Activated T-cell treated with anti-CD3 and anti-CD28 coated beads, Interleukin-2, amount 50 U/mL, for 72 hours (primary cell): ENCODE measurements at places on chromosomes 13 and 19.

DNA sequence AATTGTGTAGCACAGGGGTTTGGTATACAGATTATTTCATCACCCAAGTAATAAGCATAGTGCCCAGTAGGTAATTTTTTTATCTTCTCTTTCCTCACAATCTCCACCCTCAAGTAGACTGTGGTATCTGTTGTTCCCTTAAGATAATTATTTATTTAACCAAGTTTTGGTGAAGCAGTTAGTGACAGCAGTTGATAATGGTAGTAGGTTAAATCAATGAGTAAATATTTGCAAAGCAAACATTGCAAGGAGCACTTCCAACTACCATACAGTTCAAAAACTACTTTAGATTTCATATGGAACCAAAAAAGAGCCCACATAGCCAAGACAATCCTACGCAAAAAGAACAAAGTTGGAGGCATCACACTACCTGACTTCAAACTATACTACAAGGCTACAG, 291.8 kb downstream of the KCTD12 start:
- DNase-seq = no peak
- H3K4me3 ChIP-seq = no peak overlapping the region
- no peak overlapping the region for H3K27ac ChIP-seq
- H3K4me1 ChIP-seq = no peaks in the 10 kb centered on the region
- H3K36me3 ChIP-seq = no peaks in the 10 kb centered on the region

DNA sequence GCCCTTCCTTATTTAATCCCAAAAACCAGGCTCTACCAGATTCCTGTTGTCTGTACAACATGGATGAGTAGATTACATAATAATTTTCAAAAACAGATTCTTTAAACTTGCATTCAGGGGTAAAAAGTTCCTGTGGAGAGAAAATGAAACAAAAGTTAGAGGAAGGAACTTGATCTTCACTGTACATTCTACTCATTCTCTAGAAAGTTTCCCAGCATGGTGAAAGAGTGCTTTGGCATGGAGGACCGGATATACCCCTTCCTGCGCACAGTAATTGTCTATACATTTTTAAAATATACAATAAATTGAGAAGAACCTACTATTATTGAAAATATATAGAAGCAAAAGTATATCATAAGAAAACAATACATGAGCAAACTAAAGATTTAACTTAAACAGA, 274.2 kb downstream of the ITGBL1 start:
- no peaks in the 10 kb centered on the region for H3K4me1 ChIP-seq
- no peak overlapping the region for H3K27ac ChIP-seq
- H3K36me3 ChIP-seq = no peaks in the 10 kb centered on the region
- H3K4me3 ChIP-seq = no peak overlapping the region

- H3K36me3 ChIP-seq = peaks cover 4% of the 10 kb centered on the region
- DNase-seq = no peak
- H3K27me3 ChIP-seq = no peaks in the 10 kb centered on the region
- H3K4me1 ChIP-seq = peaks cover 20% of the 10 kb centered on the region
Measured at GRCh38 chr19:58352760-58353671, at the start of gene A1BG. A1BG (minus strand) TSS chr19:58353492; CDS start chr19:58353437, 55 bp downstream.

DNA sequence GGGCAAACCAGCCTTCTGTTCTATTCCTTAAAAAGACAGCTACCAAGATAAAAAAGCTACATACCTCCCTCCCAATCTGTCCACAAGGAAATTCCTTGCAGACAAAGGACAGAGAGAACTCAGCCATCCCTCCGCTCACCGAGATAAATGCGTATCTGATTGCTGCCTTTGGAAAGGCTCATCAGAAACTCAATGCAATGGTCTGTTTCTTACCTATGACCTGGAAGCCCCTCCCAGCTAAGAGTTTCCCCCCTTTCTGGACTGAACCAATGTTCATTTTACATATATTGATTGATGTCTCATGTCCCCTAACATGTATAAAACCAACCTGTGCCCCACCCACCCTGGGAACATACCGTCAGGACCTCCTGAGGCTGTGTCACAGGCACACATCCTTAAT, 11.6 kb downstream of the BTBD2 start:
- no peaks in the 10 kb centered on the region for H3K36me3 ChIP-seq
- H3K27me3 ChIP-seq = no peaks in the 10 kb centered on the region
- H3K4me1 ChIP-seq = no peaks in the 10 kb centered on the region
- DNase-seq = no peak
- no peak overlapping the region for H3K27ac ChIP-seq
- no peak overlapping the region for H3K4me3 ChIP-seq

- H3K36me3 ChIP-seq = peaks cover 8% of the 10 kb centered on the region
- H3K27me3 ChIP-seq = no peaks in the 10 kb centered on the region
- peaks cover 83% of the 10 kb centered on the region for H3K4me1 ChIP-seq
- peak overlapping the region; percentile 64 for H3K27ac ChIP-seq
- no peak overlapping the region for H3K4me3 ChIP-seq
Measured at GRCh38 chr13:99261059-99261458, 2.9 kb upstream of the GPR18 start.

- DNase-seq = no peak
- H3K4me1 ChIP-seq = peaks cover 14% of the 10 kb centered on the region
- H3K27me3 ChIP-seq = peaks cover 9% of the 10 kb centered on the region
- H3K4me3 ChIP-seq = no peak overlapping the region
Measured at GRCh38 chr13:51539887-51540286, 44.4 kb upstream of the WDFY2 start.

DNA sequence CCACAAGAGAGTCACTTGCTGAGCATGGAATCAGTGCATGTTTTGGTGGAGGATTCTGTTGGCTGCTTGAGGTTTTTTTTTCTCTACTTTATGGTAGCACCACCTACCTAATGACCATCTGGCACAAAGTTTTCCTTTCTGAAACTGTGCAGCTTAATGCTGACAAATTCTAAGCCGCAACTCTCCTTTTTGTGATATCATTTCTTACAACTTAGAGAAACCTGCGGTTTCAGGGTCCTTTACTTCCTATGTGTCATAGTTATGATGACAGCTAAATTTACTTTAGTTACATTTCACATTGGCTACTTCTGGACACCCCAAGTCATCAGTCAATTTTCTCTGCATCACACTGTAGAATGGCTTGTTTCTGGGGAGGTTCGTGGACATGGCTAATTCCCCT, 115.4 kb upstream of the TMTC4 start:
- H3K4me1 ChIP-seq = no peaks in the 10 kb centered on the region
- peaks cover 6% of the 10 kb centered on the region for H3K36me3 ChIP-seq
- no peak for DNase-seq
- no peak overlapping the region for H3K4me3 ChIP-seq
- H3K27ac ChIP-seq = no peak overlapping the region

GRCh38 chr19:58154679-58155648, 4.4 kb upstream of the ZNF329 start:
- peak; percentile 98 for DNase-seq
- peak overlapping the region; percentile 74 for H3K4me3 ChIP-seq
- peaks cover 33% of the 10 kb centered on the region for H3K4me1 ChIP-seq
- H3K36me3 ChIP-seq = peaks cover 9% of the 10 kb centered on the region
- H3K27ac ChIP-seq = no peak overlapping the region
- no peaks in the 10 kb centered on the region for H3K27me3 ChIP-seq

- no peak overlapping the region for H3K27ac ChIP-seq
- no peaks in the 10 kb centered on the region for H3K36me3 ChIP-seq
- DNase-seq = no peak
- no peak overlapping the region for H3K4me3 ChIP-seq
Measured at GRCh38 chr13:62875118-62875640, 1459.5 kb upstream of the PCDH20 start.

DNA sequence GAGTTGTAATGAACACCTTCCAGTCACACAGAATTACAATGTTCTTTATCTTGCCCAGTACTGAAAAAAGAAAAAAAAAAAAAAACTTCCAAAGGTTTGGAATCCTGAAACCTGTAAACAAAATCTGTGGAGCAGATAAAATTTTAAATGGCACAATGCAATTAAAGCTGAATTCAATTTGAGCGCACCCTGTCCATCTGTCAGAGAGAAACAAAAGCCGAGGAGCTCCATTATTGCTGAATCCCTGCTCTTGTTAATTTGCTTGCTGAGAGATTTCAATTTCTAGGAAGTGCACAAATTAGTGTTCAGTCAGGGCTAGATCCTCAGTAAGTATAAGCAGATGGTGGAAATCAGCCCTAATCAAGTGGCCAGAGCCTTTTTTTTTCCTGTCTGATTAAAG, 65.2 kb downstream of the DACH1 start:
- H3K27me3 ChIP-seq = no peaks in the 10 kb centered on the region
- DNase-seq = no peak
- no peaks in the 10 kb centered on the region for H3K4me1 ChIP-seq
- no peak overlapping the region for H3K27ac ChIP-seq
- no peaks in the 10 kb centered on the region for H3K36me3 ChIP-seq

DNA sequence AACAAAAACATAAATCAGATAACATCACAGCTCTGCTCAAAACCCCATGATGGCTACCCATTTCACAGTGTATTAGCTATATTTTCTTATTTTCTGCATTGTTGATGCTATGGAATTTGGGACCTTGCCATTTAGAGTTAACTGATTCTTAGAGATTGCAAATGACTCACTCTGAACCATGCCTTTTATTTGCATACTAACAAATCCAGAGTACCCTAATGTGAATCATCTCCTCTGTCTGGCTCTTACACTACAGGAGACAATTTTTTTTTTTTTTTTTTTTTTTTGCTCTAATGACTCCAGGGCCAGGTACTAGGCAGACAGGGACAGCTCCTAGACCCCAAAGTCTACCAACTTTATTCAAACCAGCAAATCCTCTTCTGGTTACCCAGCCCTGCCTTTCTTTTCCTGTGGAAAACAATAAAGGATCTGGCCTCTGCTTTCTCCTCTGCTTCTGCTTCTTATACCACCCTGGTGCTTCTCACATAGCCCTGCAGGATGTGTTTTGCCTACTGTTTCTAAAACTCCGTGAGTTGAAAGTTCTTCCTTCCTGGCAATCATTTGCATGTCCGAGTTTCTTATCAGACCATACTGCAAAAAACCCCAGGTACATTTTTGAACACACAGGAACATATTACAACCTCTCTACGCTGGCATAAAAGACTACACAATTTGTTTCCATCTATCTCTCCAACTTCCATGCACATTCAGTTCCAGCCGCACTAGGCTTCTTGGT, 10.6 kb upstream of the ZNF460 start:
- no peaks in the 10 kb centered on the region for H3K27me3 ChIP-seq
- peaks cover 32% of the 10 kb centered on the region for H3K4me1 ChIP-seq
- H3K36me3 ChIP-seq = peaks cover 13% of the 10 kb centered on the region
- peak overlapping the region; percentile 49 for H3K4me3 ChIP-seq
- DNase-seq = no peak

DNA sequence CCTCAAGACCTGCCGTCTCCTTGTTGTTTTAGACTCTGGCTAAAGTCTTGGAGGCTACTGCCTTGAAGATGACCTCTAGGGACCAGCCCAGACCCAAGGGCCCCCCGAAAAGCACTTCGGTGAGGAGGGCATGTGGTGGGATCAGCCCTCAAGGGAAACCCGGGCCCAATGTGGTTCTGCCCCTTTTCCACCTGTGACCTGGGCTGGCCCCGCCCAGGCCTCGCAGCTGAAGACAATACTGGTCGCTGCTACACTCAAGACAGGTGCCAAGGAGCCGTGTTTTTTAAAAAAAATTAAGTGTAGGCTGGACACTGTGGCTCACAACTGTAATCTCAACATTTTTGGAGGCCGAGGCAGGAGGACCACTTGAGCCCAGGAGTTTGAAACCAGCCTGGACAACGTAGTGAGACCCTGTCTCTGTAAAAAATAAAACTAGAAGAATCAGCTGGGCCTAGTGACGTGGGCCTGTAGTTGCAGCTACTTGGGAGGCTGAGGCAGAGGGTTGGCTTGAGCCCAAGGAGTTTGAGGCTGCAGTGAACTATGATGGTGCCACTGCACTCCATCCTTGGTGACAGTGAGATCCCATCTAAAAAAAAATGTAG, 903 bp downstream of the TLE6 start:
- H3K27ac ChIP-seq = no peak overlapping the region
- peaks cover 19% of the 10 kb centered on the region for H3K4me1 ChIP-seq
- no peak for DNase-seq
- no peaks in the 10 kb centered on the region for H3K36me3 ChIP-seq
- H3K4me3 ChIP-seq = peak overlapping the region; percentile 93
- peaks cover 15% of the 10 kb centered on the region for H3K27me3 ChIP-seq
